ENCODE measurements at places on chromosomes 5 and 9. TPM values are rescaled to one million over a fixed set of nuclear protein-coding genes. Genes with fewer than 3 reads are reported as not detected.

Gene CCL27
- not detected for total RNA-seq

Gene MYO10
- not detected for total RNA-seq

Gene SLC4A9
- 0.07 TPM for total RNA-seq

Gene DBH
- not detected for total RNA-seq

Gene IL17B
- total RNA-seq, result not detected

Gene DND1
- total RNA-seq, result 2.8 TPM

DNA sequence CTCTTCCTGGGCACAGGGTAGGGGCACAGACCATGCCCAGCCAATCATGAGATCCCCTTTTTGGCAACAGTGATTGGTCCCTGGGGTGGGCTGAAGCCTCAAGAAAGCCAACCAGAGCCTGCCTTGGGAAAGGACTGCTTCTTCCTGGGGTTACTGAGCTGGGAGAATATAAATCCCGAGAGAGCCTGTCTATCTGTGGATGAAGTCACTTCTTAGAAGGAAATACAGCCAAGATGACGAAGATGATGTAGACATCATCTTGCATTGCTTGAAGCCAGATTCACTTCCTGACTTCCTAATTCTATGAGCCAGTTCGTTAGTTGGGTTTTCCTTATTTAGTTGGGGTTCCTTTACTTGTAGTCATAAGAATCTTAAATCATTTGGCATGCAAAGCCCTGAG is 50.1 kb upstream of the PWWP2A start:
- peaks cover 4% of the 10 kb centered on the region for H3K4me1 ChIP-seq
- no peaks in the 10 kb centered on the region for H3K36me3 ChIP-seq
- H3K27me3 ChIP-seq, result peaks cover 24% of the 10 kb centered on the region
- DNase-seq, result no peak
- H3K4me3 ChIP-seq, result no peak overlapping the region

DNA sequence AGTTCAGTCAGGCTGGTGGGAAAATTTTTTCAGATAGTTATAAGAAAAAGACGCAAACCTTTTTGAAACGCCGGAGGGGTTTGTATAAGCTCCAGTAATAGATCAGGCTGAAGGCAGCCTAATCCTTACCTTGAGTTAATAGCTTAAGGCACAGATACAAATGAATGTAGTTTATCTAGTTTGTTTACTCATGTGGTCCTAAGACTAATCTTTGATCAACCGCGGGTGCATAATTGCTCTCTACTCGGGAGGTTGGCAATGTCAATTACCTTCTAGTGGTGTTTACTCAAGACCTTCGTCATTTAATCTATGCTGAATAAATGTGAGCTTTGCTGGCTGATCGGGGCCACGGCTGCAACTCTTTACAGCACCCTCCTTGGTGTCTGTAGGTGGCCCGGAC is 665 bp upstream of the INSL4 start:
- H3K4me3 ChIP-seq, result no peak overlapping the region
- no peaks in the 10 kb centered on the region for H3K4me1 ChIP-seq
- DNase-seq, result no peak
- peaks cover 21% of the 10 kb centered on the region for H3K27me3 ChIP-seq
- H3K36me3 ChIP-seq, result no peaks in the 10 kb centered on the region

- no peak for DNase-seq
- no peak overlapping the region for H3K4me3 ChIP-seq
- peaks cover 7% of the 10 kb centered on the region for H3K27me3 ChIP-seq
These were observed 62.1 kb upstream of the SPDL1 start for GRCh38 chr5:169521366-169521983.

DNA sequence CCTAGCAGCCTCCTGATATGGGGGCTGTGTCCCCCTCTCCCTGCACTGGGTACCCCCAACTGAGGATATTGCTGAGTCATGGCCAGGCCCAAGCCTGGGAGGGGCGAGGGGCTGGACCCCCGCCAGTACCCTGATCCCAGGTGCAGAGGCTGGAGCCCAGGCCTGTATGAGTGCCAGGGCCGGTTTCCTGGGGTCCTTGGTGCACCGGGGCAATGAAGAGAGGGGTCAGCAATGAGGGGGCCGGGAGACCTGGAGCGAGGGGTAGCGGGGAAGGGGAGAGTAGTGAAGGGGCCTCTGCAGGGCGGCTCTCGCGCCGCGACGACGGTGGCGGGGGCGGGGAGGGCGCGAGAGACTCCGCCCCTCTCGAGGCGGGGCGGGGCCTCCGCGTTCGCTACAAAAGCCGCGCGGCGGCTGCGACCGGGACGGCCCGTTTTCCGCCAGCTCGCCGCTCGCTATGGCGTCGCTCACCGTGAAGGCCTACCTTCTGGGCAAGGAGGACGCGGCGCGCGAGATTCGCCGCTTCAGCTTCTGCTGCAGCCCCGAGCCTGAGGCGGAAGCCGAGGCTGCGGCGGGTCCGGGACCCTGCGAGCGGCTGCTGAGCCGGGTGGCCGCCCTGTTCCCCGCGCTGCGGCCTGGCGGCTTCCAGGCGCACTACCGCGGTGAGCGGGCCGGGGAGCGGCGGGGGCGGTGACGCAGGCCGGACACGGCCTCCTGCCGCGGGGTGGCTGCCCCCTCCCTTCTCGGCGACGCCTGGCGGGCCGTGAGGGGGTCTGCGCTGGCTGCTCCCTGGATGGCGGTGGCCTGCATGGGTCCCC is at the start of gene SQSTM1:
TSS of gene SQSTM1 (plus strand) at position 423 of the 815 bp plus-strand sequence. CDS start at position 455, 32 bp downstream.
- peak within 1 kb of the TSS; percentile 97 for H3K27ac ChIP-seq
- H3K4me3 ChIP-seq, result peak within 1 kb of the TSS; percentile 92
- H3K27me3 ChIP-seq, result no peaks in the 10 kb centered on the region
- H3K4me1 ChIP-seq, result peaks cover 49% of the 10 kb centered on the region

DNA sequence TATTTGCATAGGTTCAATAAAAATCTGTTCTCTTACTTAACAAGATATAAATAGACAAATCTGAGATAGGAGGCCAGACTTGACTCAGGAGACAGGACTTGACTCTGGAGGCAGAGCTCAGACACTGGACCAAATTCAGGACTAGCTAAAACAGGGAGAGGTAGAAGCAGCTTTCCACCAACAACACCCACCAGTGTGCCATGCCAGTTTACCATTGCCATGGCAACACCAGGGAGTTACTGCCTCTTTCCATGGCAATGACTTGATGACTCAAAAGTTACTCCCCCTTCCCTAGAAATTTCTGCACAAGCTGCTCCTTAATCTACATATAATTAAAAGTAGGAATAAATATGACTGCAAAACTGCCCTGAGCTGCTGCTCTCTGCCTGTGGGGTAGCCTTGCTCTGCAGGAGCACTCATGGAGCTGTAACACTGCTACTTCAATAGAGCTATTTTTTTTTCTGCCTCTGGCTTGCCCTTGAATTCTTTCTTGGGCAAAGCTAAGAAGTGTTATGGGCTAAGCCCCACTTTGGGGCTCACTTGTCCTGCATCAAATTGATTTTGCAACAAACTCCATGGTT is 473.0 kb downstream of the PLK2 start:
- H3K27me3 ChIP-seq, result no peaks in the 10 kb centered on the region
- no peak for DNase-seq
- H3K36me3 ChIP-seq, result no peaks in the 10 kb centered on the region
- no peaks in the 10 kb centered on the region for H3K4me1 ChIP-seq
- H3K27ac ChIP-seq, result no peak overlapping the region
- no peak overlapping the region for H3K4me3 ChIP-seq

- H3K27me3 ChIP-seq, result peaks cover 30% of the 10 kb centered on the region
- no peaks in the 10 kb centered on the region for H3K36me3 ChIP-seq
- DNase-seq, result no peak
- no peak overlapping the region for H3K27ac ChIP-seq
- no peak overlapping the region for H3K4me3 ChIP-seq
These were observed 370.6 kb upstream of the PIK3R1 start for GRCh38 chr5:67844924-67845323.

GRCh38 chr5:83595217-83595616 is 123.7 kb downstream of the VCAN start:
- DNase-seq, result no peak
- no peaks in the 10 kb centered on the region for H3K4me1 ChIP-seq
- no peaks in the 10 kb centered on the region for H3K36me3 ChIP-seq

- peaks cover 34% of the 10 kb centered on the region for H3K4me1 ChIP-seq
- no peak for DNase-seq
- H3K27me3 ChIP-seq, result peaks cover 21% of the 10 kb centered on the region
- no peaks in the 10 kb centered on the region for H3K36me3 ChIP-seq
- no peak overlapping the region for H3K4me3 ChIP-seq
These were observed 48.1 kb downstream of the NEURL1B start for GRCh38 chr5:172689218-172689572.

GRCh38 chr9:137428841-137429545 is 5.8 kb downstream of the NOXA1 start:
- H3K4me1 ChIP-seq, result no peaks in the 10 kb centered on the region
- H3K36me3 ChIP-seq, result no peaks in the 10 kb centered on the region
- H3K27ac ChIP-seq, result no peak overlapping the region
- no peak overlapping the region for H3K4me3 ChIP-seq
- H3K27me3 ChIP-seq, result peaks cover 11% of the 10 kb centered on the region
- no peak for DNase-seq

DNA sequence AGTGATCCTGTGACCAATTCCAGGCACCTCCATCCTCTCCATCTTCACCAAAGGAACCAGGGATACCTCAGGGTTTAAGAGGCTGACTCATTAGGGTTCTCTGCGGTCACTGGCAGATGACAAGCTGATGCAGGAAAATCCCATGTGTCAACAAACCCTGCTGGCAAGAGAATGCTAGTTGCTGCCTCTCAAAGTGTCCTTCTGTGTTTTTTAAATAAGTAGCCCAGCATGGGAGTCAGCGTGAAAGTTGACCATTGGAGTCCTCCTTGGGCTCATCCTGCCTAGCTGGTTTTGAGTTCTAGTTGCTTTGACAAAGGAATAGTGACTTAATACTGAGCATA is 200.2 kb downstream of the SLIT3 start:
- DNase-seq, result no peak
- no peaks in the 10 kb centered on the region for H3K36me3 ChIP-seq
- H3K4me3 ChIP-seq, result no peak overlapping the region
- no peaks in the 10 kb centered on the region for H3K4me1 ChIP-seq
- no peak overlapping the region for H3K27ac ChIP-seq

- peaks cover 2% of the 10 kb centered on the region for H3K27me3 ChIP-seq
- H3K27ac ChIP-seq, result no peak overlapping the region
- DNase-seq, result no peak
- H3K4me3 ChIP-seq, result no peak overlapping the region
- H3K4me1 ChIP-seq, result no peaks in the 10 kb centered on the region
These were observed 58.9 kb upstream of the NR3C1 start for GRCh38 chr5:143462431-143462830.

DNA sequence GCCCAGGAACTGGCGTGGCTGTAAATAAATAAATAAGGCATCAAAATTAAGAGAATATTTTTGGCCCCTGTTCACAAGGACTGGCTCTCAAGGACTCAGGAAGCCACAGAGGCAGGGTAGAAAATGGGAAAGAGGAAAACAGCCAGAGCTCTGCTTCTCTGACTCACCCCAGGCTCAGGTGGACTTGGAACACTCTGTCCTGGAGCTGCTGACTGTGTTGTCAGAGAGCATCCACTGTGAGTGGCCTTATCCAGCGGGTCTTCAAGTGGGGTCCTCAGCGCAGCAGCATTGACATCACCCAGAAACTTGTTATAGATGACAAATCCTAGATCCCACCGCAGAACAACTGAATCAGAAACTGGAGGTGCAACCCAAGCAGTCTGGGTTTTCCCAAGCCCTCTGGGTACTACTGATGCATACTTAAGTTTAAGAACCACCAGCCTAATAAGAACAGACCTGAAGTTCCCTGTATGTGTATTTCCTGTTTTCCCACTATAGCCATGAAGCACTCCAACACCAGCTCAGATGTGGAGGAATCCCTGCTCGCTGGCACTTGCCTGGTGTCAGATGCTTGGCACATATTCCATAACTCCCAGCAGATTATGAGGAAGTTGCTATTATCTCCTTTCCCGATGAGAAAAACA is 20.5 kb downstream of the ADRA1B start:
- H3K27ac ChIP-seq, result no peak overlapping the region
- H3K36me3 ChIP-seq, result no peaks in the 10 kb centered on the region
- H3K4me3 ChIP-seq, result no peak overlapping the region
- H3K4me1 ChIP-seq, result peaks cover 10% of the 10 kb centered on the region
- peaks cover 47% of the 10 kb centered on the region for H3K27me3 ChIP-seq
- no peak for DNase-seq

- no peaks in the 10 kb centered on the region for H3K27me3 ChIP-seq
- H3K27ac ChIP-seq, result no peak overlapping the region
- H3K4me3 ChIP-seq, result no peak overlapping the region
These were observed 170.4 kb upstream of the KCNN2 start for GRCh38 chr5:114191441-114191840.

DNA sequence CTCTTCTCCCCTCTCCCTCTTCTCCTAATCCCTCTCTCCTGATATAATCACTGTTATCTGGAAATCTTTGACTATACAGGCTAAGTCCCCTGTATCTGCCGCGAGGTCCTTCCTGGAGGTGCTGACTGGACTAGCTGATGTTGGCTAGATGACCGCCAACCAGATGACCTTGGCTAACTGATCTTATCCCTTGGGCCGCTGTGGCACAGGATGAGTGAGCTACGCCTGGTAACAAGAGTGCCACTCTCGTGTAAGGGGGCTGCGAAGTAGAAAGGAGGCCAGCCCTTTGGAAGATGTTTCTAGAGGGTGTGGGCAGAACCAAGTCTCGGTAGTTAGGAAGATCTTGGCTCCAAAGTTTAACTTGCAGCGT is 345 bp upstream of the PRRC1 start:
- DNase-seq, result no peak
- peak overlapping the region; percentile 82 for H3K4me3 ChIP-seq
- H3K27me3 ChIP-seq, result peaks cover 10% of the 10 kb centered on the region
- peaks cover 20% of the 10 kb centered on the region for H3K4me1 ChIP-seq
- H3K36me3 ChIP-seq, result peaks cover 26% of the 10 kb centered on the region
- H3K27ac ChIP-seq, result peak overlapping the region; percentile 48

DNA sequence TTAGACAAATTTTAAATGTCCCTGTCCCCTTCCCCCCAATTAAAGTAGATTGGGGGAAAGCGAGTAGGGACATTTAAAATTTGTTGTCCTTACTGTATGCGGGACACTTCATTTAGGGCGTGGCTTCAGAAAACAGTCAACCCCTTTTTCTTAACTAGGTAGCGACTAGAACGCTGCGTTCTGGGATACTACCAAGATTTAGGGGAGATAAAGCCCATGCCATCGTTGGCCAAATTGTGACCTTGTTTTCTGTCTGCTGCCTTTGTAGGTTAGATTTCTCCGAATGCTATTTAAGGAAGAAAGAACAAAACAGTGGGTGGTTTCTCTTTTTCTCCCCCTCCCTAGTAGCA is 1.2 kb downstream of the CKS2 start:
- H3K27ac ChIP-seq, result peak overlapping the region; percentile 90
- peaks cover 61% of the 10 kb centered on the region for H3K36me3 ChIP-seq
- H3K4me1 ChIP-seq, result peaks cover 50% of the 10 kb centered on the region
- no peak for DNase-seq
- H3K4me3 ChIP-seq, result peak overlapping the region; percentile 83

All from activated CD8-positive, alpha-beta memory T cell treated with anti-CD3 and anti-CD28 coated beads, Interleukin-2, amount 10 ng/mL, durations not matched to agents 7 days and 5 days (primary cell).